CD4-positive, alpha-beta T cell treated with Interleukin-4 for 1 hour (primary cell): ENCODE measurements at places on chromosomes 3 and 15.

DNA sequence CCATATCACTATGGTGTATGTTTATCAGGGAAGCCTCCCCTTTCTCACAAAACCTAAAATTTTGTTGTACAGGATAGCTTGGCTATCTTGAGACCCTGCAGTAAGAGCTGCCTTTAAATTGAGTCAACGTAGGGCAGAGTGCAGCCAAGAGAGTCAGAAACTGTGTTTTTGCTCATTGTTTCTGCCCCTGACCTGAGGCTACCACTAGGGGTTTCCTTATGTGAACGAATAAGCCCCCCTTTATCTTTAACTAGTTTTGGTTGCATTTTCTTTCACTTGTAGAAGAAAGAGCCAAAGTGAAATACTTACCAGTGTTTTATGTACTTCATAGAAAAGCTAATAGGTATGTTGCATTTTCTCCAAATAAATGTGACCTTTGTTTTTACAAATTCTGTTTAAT is 149.9 kb upstream of the TMC3 start:
- no peak for DNase-seq

DNA sequence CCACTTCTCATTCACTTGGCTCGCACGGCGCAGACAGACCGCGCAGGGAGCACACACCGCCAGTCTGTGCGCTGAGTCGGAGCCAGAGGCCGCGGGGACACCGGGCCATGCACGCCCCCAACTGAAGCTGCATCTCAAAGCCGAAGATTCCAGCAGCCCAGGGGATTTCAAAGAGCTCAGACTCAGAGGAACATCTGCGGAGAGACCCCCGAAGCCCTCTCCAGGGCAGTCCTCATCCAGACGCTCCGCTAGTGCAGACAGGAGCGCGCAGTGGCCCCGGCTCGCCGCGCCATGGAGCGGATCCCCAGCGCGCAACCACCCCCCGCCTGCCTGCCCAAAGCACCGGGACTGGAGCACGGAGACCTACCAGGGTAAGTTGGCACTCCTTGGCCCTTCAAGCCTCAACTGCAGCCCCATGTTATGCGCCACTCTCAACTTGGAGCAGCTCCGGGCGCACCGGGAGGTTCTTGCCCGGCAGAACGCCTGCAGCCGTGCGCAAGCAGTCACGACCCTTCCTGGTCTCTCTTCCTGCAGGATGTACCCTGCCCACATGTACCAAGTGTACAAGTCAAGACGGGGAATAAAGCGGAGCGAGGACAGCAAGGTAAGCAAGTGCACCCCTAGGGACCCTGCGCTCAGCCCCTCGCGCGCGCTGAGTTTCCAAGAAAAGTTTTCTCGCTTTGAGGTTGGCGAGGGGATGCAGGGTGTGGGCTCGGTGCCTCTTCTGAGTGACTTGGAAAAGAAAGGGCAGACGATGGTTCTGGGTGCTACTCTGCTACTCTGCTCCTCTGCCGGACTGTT is at the start of gene BHLHE40:
Gene BHLHE40 (plus strand): TSS at position 10 of the 801 bp plus-strand sequence. CDS start 282 bp downstream, at position 292.
- no peak for DNase-seq

GRCh38 chr3:11481556-11481955 is 162.2 kb downstream of the VGLL4 start:
- DNase-seq = no peak

DNA sequence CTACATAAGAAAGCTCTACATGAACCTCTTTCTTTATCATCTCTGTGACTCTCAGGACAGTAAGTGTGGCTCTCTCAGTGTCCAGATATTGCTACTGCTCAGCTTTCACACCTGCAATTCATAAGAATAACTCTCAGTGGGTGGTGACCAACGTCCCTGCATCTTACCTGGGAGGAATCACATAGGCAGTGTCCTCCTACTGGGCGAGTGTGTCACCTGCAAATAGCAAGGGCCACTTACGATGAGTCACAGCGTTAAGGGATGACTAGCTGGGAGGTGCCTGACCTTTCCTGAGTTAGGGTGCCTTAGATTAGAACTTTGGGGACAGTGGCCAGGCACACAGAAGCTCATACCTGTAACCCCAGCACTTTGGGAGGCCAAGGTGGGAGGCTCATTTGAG is 90.8 kb upstream of the C3orf80 start:
- no peak for DNase-seq

GRCh38 chr3:169965562-169966427 is 812 bp upstream of the SEC62 start:
- DNase-seq = no peak

DNA sequence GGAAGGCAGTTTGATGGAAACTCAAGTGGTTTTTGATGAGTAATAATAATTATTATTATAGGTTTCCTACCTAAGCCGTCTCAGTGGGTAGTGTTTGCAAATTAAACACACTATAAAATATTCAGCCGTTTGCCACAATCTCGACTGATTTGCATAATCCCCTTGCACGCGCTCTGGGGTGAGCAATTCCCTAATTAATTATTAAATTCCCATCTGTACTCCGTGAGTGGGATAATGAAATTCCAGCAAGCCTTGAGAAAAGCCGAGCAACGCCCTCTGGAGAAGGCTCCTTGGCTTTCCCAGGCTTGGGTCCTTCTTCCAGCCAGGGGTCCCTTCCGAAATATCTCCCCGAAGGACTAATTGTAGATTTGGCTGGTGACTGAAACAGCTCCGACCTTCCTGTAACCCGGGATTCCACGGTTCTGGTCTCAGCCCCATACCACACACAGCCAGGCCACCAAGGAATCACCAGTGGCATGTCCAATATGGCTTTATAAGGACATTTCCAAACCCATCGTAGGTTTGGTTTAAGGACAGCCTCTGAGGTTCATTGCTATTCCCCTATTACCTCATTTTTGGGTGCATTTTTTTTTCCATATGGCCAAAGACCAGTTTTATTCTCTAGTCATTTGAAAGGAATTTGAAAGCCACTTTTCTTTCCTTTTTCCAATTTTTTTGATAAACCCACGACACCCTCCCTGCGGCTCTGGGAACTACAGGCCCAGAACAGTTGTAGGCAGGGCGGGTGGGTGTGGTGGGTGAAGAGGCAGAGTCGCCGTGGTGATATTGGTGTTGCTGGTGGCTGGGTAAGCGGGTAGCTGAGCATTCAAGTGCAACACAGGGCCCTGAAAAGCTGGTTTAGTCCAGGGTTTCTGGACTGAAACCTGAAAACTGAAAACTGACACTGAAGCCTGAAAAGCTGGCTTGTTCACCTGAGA is 33.2 kb upstream of the RGMA start:
- no peak for DNase-seq

GRCh38 chr15:56586206-56586605 is 121.3 kb upstream of the MNS1 start:
- DNase-seq = no peak

GRCh38 chr3:52006017-52006819 is 10.5 kb upstream of the RPL29 start:
- DNase-seq = no peak

DNA sequence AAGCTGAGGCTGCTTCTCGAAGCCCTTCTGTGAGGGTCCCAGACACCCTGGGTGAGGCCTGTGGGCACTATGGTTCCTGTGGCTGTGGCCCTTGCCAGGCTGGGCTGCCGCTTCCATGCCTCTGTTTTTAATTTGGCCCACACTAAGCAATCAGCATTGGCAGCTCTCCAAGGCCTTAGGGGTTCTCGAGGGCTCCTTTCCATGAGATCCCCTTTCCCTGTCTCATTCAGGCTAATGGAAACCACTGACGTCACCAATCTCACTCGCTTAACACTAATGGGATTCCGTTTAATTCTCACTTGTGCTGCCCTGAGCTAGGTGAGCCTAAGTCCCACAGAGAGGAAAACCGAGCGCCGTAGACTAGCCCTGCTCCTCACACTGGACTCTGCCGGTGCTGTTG is 60.2 kb upstream of the RAB6B start:
- DNase-seq = no peak

DNA sequence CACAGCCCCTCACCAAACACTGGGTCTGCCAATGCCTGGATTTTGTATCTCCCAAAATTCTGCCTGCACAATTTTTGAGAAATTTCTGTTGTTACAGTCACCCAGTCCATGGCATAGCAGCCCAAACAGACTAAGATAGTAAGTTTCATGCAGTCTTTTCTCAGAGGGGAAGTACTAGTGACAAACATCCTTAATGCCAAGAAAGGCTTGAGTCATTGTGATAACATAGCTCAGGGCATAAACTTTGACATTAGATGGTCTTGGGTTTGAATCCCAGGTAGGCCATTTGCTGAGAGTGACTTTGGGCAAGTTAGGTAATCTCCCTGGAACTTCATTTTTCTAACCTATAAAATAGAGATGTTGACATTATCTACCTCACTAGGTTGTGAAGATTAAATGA is 36.1 kb upstream of the PFN2 start:
- no peak for DNase-seq

DNA sequence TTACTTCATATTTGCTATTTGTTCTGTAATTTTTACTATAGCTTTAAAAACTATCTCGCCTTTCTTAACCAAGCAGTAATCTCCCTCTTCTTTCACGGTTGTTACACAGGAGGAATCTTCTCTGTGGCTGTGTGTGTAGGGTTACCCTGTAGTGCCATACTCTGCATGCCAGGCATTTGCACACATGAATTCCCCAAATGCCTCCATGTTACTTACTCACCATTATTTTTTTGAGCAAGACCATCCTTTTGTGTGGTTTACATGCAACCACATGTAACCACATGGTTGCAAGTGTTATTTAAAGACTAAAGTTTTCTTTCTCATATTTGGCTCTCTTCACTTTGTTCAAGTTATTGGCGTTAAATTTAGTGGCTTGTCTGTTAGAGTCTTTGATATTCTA is 45.5 kb downstream of the HPS3 start:
- no peak for DNase-seq

- no peak for DNase-seq
Observed at GRCh38 chr3:195078891-195079440, 192.0 kb downstream of the XXYLT1 start.

- DNase-seq = no peak
Observed at GRCh38 chr3:111903067-111903511, 44.0 kb downstream of the PHLDB2 start.

- no peak for DNase-seq
Observed at GRCh38 chr3:94246171-94246570, 183.3 kb downstream of the NSUN3 start.

DNA sequence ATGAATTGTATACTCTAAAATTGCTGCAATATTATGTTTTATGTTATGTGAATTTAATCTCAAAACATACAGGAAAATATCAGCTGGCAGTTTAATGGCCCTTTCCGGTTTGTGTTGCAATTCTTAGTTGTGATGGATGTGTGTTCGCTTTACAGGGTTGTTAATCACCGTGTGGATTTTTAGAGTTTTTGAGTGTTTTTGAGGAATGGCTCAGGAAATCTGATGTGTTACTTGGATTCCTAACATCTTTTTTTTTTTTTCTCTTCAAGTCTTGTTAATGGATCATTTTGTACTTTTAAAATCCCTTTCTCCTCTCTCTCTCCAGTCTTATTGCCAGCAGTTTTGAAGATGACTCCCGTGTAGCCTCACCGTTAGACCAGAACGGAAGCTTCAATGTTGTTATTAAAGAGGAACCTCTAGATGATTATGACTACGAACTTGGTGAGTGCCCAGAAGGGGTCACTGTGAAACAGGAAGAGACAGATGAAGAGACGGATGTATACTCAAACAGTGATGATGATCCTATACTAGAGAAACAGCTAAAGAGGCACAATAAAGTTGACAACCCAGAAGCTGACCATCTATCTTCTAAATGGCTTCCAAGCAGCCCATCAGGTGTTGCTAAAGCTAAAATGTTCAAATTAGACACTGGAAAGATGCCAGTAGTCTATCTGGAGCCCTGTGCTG is 35.7 kb downstream of the MGA start:
- DNase-seq = peak; percentile 71

DNA sequence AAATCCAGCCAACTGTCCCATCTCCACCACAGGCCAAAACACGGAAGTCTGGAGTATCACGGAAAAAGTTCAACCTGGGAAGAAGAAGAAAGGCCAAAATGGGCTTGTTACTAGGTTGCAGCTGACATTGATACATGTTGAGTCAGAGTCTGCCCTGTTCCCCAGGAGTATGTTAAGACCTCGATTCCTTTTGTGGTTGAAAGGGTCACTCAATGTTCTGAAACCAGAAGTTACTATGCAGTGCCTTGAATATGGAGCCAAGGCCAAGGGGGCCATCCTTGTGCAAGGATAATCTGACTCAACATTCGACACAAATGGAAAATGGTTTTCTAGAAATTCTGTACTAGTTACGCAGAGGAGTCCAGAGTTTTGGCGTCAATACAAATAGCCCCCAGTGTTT is 104.2 kb downstream of the DGKG start:
- DNase-seq = no peak

GRCh38 chr3:51937611-51938450 is 3.9 kb downstream of the RRP9 start:
- DNase-seq = no peak

DNA sequence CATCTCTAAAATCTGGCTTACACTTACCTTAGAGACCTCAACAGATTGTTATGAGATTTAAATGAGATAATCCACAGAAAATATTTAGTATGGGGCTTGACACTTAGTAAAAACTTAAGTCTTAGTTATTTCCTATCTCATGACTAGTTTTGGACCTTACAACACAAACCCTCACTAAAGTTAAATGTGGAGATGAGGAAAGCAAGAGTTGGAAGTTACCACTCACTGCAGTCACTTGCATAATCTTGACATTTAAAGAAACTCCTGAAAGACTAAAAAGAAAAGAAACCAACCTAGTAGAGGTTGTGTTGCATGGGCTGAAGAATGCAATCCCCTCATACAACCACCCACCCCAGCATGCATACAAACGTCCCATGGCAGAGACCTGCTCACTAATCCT is 40.1 kb downstream of the ITGB5 start:
- DNase-seq = no peak

GRCh38 chr3:40452562-40452875 is 4.6 kb upstream of the RPL14 start:
- no peak for DNase-seq

- DNase-seq = no peak
Observed at GRCh38 chr15:98789020-98789419, 140.7 kb downstream of the IGF1R start.

- DNase-seq = peak; percentile 47
Observed at GRCh38 chr15:63905558-63906265, 72.0 kb upstream of the HERC1 start.

GRCh38 chr3:43161684-43162229 is 55.9 kb upstream of the POMGNT2 start:
- no peak for DNase-seq
